ENCODE measurements at places on chromosomes 3 and 15.

- peak; percentile 28 for DNase-seq
These were observed 255.0 kb upstream of the ROPN1 start for GRCh38 chr3:124246949-124247348.

DNA sequence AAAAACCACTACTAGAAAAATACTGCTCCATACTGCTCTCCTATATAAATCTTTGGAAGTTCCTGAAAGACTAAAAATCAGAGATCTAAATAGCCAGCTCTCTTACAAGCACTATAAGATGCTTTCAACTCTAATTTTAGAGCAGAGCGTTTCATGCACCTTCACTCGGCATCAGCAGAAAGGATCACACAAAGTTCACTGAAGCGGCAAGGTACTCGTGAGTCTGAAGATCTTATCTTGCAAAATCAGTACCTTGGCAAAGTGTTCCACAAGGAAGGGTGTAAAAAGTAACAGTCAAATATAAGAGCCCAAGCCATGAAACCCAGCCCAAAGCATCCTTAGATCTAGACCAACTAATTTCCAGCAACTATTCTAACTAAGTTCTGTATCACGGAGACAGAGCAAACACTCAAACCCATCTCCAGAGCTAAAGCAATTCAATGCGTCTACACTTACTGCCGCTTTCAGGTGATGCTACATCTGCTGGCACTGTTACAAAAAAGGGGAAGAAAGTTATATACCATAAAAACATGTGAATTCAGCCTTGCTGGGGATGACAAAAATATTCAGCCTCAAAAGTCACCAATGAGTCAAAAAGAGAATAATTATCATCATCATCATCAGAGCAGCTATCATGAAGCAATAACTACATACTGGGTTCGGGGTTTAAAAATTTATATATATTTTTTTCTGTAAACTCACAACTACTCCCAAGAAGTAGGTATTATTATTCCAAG is 16.3 kb downstream of the VPS39 start:
- no peak for DNase-seq

DNA sequence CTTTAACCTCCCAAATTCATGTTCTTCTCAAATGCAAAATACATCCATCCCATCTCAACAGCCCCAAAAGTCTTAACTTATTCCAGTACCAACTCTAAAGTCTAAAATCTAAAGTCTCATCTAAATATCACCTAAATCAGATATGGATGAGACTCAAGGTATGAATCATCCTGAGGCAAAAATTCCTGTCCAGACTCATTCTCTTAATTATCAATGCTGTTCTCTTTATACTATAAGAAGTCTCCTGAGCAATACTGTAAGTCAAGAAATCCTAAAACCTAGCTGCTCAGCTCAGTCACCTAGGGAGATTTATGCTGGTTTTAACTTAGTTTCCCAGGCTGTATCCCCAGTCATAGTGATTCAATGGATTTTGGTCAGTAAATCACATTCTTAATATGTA is 11.1 kb downstream of the RAD18 start:
- no peak for DNase-seq

- DNase-seq: peak; percentile 94
These were observed 82.1 kb upstream of the RASGRP1 start for GRCh38 chr15:38646716-38647115.

GRCh38 chr3:111311126-111311525 is 230.9 kb upstream of the CD96 start:
- no peak for DNase-seq

DNA sequence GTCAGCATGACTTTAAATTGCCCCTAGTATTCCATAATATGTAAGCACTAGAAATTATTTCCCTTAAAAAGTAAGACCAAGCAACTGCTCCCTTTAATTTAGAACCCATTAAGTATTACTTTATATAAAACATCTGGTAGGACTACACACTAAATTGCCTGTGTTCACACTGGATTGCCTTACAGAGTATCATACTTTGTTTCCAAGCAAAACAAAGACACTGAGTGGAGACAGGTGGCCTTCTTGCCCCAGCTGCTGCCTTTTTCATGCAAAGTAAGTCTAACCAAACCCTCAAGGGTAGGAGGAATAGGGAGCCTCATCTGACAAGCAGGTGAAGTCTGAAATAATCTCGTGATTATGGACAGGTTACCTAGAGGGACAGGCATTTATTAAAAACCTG is 87.3 kb downstream of the PEX5L start:
- no peak for DNase-seq

GRCh38 chr15:58066042-58066867 is 744 bp upstream of the ALDH1A2 start:
- DNase-seq: peak; percentile 11

DNA sequence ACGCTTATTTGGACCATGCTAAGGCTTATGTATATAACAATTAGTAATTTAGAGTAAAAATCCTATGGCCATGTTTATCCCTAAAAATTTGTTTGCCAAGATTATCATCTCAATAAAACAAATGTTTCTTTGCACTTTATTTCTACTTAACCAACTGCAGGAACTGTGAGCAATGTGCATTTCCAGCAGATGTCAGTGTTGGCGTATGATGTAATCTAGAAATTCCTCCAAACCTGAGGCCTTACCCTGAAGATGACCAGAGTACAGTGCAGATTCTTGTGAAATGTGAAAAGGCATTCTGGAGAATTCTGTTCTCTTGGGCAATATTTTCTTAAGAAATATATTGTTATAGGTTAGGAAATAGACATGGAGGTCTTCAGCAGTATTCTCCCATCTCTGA is 205.9 kb downstream of the MBNL1 start:
- DNase-seq: no peak

DNA sequence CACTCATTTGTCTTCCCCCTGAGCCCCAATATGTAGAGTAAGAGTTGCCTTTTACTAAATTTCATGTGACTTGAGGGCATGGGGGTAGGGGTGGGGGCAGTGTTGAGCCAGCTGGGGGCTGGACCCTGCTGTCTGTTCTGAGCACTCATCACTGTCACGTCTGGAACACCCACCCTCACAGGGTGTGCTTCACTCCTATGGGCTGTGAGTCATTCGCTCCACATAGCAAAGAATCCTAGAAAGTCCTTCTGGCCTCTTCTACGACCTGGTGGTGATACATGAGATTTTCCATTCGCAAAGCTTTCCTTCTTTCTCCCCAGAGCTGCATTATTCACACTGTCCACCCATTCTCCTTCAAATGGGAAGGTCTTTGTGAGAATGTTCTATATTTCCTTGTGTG is 43.6 kb upstream of the MGLL start:
- no peak for DNase-seq

DNA sequence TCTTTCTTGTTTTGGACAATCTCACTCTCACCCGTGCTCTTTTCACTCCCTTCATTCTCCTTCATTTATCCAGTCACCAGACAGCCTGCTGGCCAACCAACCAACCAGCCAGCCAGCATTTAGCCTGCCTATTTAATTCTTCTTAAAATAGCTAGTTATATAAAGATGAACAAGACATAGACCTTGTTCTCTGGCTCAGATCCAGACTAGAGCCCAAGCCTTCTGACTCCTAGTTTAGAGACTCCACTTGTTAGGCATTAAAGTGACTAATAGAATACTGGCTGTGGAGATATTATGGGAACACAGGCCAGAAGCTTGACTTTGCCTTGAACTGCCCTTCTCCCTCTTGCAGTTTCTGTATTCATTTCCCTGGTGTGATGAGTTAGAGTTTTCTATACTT is 215.3 kb upstream of the THRB start:
- DNase-seq: no peak

GRCh38 chr15:69554279-69554961 is 101.8 kb downstream of the RPLP1 start:
- no peak for DNase-seq

DNA sequence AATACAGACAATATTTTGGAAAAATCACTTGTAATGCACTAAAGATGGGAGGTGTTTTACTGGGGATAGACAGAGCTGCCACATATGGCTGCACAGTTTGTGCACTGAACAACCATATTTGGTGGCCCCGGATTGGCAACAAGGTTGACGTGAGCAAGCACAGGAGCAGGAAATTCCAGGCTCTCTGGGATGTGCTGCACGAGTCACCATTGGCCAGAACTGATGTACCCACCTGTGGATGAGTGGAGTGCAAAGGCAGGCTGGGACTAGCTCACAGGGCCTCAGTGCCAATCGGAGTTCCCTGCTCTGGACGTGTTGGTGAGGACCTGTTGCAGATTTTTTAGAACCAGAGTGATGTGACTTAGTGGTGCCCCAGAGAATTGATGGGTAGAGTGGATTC is 42.0 kb upstream of the SCAANT1 start:
- no peak for DNase-seq

GRCh38 chr15:76588811-76589747 is 252.5 kb downstream of the ISL2 start:
- no peak for DNase-seq

DNA sequence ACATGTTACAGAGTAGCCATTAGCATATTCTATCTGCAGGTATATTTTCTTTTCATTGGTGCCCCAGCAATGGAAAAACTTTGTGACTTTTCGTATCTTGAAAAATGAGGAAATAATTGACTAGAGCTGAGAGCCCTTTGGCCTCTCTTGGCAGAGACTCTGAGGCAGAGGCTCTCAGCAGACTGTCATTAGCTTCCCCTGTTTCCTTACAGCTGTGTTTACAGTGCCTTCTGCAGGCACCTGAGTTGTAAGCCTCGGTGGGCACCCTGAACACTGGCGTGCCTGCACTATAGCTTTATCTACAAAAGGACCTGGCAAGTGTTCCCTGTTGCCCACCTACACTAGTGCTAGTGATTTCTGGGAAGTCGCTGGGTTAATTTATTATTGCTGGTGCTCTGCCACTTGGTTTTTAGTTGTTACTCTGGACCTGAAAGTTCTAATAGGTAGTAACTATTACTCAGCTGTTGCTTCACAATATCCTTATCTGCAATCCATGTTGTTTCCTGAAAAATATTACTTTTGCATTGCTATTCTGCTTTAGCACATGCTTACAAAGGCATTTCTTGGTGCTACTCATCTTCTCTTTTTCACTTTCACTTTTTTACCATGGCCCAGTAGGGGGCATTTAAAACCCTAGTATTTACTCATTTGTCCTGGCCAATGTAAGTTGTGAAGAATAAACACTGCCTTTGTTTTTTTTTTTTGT is 7.8 kb upstream of the GPR171 start:
- no peak for DNase-seq

- DNase-seq: peak; percentile 51
These were observed 405.1 kb downstream of the LSAMP start for GRCh38 chr3:116040152-116040551.

DNA sequence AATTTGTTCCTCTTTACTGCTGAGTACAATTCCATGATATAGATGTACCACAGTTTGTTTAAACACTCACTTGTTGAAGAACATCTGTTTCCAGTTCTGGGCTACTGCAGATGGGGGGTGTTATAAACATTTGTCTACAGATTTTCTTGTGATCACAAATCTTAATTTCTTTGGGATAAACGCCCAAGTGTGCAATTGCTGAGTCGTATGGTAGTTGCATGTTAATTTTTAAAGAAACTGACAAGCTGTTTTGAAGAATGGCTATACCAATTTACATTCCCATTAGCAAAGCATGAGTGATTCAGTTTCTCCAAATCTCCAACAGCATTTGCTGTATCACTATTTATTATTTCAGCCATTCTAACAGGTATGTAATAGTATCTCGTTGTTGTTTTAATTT is 242.0 kb upstream of the MRPL3 start:
- DNase-seq: no peak

DNA sequence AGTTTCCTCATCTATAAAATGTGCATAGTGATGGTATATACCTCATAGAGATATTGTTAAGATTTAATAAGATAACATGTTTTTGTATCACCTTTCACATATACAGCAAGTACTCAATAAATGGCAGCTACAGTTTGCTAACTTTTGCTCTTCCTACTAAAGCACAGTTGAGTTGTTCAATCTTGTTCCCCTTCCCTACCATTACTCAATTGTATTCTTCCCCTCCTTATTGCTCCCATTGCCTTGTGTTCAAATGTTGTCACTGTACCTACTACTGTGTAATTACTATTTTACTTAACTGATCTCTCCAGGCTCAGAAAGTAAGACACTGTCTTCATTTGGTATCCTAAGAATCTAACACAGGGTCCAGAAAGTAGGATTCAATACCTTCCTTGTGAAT is 5.5 kb downstream of the CD47 start:
- no peak for DNase-seq

GRCh38 chr3:69194431-69195165 is 72.2 kb upstream of the LMOD3 start:
- DNase-seq: no peak

GRCh38 chr3:49222002-49222401 is 50.6 kb downstream of the KLHDC8B start:
- DNase-seq: no peak

DNA sequence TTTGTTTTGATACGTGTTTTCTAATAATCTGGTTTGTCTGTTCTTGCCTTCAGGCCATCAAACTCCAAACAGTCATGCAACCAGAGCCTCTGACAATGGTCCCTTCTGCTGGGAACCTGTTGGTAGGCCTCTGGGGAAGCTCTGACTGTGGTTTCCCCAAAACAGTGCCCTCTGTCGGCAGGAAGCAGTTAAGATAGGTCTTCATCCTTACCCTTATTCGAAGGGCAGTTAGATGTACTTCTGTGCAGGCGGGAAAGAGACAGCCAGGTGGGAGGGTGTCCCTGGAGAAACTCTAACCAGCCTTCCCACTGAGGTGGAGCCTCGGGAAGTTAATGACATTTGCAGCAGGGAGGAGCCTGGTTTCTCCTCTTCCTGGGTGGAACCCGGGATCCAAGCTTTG is 81.6 kb upstream of the CHMP2B start:
- peak; percentile 16 for DNase-seq

- peak; percentile 83 for DNase-seq
These were observed 243.5 kb upstream of the SEMA6D start for GRCh38 chr15:47473832-47474231.

- DNase-seq: no peak
These were observed 329.6 kb upstream of the ADAMTS9 start for GRCh38 chr3:65017359-65017758.

- no peak for DNase-seq
These were observed 152.7 kb downstream of the SUCNR1 start for GRCh38 chr3:152026033-152026556.

GRCh38 chr3:52555056-52555455 is 18.7 kb downstream of the UQCC5 start:
- DNase-seq: no peak

GRCh38 chr3:69005071-69005790 is 8.3 kb downstream of the EOGT start:
- no peak for DNase-seq

DNA sequence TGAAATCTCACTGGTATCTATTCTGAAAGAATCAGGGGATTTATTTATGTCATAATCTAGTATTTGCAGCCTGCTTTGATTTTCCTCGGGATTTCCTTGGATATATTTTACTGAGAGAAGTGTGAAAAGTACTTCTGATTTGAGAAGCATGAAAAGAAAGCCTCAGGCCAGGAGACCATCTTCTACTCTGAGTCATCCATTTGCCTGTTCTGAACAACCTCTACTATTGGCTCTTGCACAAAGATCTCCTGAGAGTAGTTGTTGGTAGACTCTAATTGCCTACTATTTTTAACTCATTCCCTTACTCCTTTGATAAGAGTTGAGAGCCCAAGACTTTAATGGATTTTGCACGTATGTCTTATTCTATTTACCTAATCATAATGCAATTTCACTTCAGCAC is 318.9 kb downstream of the BCHE start:
- no peak for DNase-seq
